ENCODE measurements at places on chromosomes 3 and 15.

- no peak for DNase-seq
These were observed 15.5 kb upstream of the ATP8B4 start for GRCh38 chr15:50134524-50135024.

DNA sequence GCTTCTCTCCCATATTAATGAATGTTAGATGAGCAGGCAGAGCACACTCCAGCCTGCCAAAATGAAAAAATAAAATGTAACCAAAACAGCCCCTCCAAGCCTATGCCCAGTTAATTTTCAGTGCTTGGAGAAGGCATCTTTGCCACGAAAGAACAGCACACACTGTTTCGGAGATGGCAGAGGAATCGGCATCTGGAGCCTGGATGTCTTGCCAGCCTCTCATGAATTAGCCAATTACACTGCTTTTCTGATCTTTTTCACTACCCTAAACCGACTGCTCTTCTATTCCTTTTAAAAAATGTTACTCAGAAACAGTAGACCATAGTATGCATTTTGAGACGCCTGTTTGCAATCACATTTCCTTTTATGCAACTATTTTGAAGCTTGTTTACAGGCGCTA is 249.6 kb downstream of the TLE3 start:
- DNase-seq: no peak

GRCh38 chr3:32106929-32107362 is 526 bp downstream of the GPD1L start:
- DNase-seq: no peak

DNA sequence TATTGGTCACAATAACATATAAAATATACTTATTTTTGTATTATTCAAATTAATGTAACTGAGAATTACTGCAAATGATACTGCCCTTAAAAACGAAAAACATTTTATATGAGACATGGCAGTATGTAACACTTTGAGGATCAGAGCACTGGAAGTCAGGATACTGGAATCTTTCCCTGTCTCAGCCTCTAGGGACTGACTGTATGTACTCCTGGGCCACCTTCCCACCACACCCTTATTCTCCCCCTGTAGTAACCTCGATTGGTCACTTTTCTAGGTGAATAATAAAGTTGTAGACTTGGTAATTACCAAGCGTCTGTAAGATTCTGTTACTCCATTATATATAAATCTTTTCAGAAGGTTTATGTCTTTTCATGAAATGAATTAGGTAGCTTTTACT is 43.0 kb downstream of the LRRC49 start:
- DNase-seq: no peak

DNA sequence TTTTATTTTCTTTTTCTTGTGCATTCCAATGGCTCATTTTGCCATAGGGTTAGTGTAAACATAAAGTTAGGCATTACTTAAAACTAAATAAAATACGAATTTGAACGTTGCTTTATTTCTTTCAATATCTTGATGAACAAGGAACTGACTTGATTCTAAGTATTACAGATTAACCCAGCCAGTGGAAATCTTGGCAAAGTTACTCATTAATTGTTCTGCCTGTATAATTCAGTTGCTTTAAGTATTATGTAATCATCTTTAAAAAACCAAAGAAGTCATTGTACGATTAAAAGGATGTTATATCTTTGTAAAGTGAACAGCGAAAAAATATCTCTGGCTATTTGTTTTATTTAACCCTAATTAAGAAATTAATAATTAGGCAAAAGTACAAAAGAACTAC is 737.9 kb upstream of the BCHE start:
- no peak for DNase-seq

DNA sequence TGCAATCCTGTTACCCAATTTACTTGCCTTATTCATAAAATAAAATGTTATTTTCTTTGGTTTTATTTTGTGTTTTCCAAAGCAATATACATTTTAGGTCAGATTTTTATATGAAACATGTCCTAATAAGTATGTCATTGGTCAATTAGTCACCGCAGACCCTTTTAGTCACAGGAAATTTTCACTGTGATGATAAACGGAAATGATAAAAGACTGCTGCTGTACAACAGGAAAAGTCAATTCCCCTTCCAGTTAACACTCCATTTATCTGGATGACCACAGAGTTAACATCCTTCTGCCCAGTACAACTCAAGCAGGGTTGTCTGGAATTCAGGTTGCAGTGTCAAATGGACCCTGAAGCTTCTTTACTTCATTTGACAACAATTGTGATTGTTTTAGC is 175.2 kb downstream of the LSAMP start:
- DNase-seq: no peak

GRCh38 chr3:52444860-52445793 is at the start of gene SEMA3G:
Gene SEMA3G, minus strand, starts transcription at chr3:52445103. Its CDS starts 76 bp downstream, at chr3:52445027.
- no peak for DNase-seq

- no peak for DNase-seq
These were observed 17.7 kb upstream of the ZBBX start for GRCh38 chr3:167397826-167398225.

GRCh38 chr3:192608726-192609600 is 118.4 kb downstream of the FGF12 start:
- DNase-seq: no peak

DNA sequence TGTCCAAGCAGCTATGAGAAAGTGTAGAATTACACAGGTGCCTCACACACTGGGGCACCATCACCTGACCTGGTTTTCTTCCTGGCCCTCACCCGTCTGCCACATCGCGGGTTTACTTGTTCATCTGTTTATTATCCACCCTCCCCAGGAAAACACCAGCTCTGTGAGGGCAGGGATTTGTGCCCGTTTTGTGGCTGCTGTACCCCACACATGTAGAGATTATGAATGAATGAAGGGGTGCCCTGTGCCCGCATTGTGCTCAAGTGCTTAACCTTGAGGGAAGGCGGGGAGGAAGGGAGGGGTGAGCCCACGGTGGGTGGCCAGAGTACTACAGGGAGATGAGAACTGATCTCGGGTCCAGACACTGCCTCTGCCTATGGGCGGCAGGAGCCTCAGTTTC is 108.4 kb downstream of the WNT7A start:
- DNase-seq: no peak

DNA sequence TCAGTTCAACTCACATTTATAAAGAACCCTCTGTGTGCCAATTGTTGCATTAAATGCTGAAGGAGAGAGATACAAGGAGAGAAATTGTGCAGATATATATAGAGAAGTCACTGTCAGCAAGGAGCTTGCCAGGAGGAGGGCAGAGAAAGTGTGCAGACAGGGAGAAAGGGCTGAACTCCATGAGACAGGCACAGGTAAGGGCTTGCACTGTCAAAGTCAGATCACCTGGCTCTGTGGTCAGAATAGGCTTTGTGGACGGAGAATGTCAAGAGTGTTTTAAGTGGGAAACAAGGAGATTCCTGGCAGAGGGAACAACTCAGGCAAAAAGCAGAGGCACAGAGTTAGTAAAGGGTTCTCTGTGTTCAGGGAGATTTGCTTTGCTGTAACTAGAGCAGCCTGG is 303.0 kb upstream of the TPRG1 start:
- DNase-seq: no peak

Measured in right renal pelvis (tissue), 4 donors.